ENCODE measurements at places on chromosomes 12 and 14.

DNA sequence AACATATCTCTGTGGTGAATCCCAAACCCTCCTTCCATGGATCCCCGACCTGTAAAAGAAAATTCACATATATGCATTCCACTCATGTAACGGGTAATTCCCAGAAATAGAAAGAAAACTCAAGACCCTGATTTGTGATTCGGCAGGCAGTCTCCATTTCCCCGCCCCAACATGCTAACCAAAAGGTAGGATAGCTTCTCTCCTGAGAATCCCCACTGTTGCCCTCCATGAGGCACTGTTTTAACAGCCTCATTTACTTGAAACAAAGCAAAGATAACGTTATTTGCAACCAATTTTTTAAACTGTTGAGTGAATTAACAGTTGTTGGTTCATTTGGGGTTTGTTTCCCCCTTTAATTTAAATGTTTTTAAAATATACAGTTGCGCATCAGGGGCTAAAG is 774 bp upstream of the SLC2A13 start:
- no peak for DNase-seq

DNA sequence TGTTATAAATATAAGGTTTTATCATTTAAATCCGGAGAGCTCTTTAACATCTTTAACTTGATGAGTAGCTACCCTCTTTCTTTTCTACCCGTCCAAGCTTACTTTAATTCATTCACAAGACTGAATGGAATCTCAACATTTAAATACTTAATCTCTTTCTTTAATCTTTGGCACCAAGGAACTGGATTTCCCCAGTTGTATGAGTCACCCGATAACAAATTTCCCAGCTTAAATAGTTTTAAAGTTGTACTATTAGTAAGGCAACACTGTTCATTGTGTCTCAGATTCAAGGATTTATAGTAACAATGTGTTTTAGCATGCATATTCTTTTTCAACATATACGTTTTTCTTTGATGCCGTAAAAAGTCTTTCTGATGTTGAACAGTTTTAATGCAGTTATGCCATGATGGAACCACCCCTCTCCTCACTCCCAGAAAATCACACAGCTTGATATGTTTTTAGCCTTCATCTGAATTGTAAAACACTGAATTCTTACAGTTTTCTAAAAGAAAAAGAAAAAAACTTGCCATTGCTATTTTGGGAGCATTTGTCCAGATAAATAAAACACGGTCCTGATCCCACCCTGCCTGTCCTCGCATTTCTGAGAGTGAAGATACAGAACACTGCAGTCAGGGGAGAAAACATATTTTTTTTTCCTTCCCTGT is 16.0 kb upstream of the LRP6 start:
- no peak for DNase-seq

DNA sequence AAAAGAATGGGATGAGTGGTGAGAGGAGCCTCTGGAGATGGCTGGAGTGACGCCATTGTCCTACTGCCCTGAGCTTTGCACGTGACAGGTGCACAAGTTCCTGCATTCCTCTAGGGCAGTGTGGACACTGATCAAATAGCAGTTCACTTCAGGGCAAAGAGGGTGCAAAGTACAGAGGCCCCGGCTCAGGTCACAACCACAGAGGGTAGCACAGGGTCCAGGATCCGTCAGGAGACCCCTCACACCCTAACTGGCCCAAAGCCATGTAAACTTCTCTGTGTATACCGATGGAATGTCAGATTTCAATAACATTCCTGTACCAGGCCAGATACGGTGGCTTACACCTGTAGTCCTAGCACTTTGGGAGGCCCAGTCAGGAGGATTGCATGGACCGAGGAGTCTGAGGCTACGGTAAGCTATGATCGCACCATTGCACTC is 10.4 kb upstream of the FBLN5 start:
- DNase-seq, result no peak

DNA sequence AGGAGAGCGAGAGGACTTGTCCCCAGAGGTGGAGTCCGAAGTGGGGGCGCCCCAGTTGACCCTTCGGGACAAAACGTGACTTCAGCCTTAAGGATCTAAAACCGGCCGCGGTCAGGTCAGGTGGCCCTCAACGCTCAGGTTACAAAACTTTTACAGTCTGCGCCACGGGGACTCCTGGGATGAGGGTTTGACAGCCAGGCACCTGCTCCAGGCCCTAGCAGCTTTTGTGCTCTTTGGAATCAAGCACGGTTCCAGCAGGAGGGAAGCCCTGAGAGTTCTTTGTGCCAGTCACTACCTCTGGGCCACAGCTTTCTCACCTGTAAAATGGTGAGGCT is 337 bp downstream of the ZC2HC1C start:
- no peak for DNase-seq

GRCh38 chr14:57957441-57957840 is 91.5 kb upstream of the SLC35F4 start:
- no peak for DNase-seq

GRCh38 chr12:14995583-14996425 is 23.0 kb downstream of the PDE6H start:
- no peak for DNase-seq

DNA sequence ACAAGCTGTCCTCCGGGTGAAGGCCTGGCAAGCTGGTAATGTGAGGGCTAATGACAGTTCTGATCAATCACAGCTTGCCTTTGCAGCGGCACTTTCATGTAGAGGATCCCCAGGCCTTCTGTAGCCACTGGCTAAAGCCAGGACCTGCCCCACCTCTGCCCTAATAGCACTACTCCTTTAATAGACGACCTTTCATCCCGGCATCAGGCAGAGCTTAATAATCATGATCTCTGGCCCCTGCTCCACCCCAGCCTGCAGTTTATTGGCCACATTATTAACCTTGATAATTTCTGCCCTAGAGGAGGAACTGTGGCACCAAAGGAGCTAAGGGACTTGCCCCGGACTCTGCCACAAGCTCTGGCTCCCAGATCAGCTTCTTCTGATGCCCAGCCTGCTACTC is 142.3 kb upstream of the TBX3 start:
- no peak for DNase-seq

- no peak for DNase-seq
Measured at GRCh38 chr12:31859232-31859977, 99.8 kb upstream of the RESF1 start.

DNA sequence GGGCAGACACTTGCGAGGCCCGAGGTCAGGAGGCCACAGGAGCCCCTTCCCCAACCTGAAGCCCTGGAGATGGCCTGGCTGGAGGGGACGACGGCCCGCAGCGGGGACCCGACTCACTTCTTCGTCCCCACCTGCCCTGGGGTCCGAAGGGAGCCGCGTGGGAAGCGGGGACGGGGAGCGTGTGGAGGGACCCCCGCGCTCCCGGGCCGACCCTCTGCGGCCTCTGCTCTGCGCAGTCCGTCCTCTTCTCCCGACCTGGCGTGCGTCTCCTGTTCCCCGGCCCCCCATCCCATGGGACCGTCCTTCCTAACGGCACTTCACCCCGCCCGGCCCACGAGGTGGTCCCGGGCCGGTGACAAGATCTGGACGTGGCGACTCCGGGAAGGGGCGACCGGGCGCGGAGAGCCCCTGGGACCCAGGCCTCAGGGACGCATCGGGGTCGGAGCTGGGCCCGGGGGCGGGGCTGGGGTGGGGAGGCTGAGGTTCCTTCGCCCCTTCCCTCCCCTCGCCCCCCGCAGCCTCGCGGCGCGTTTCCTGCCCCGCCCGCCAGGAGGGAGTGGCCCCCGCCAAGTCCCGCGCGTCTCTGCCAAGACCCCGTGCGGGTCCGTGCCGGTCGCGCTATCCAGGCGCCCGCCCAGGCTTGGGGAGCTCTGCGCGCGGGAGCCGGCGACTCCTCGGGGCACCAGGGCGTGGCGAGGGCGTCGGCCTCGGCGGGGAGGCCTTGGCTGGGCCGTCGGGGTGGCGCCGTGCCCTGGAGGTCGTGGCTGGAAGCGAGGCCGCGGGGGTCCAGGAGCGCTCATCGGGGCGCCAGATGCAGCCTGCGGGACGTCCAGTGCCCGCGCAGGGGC is 97.1 kb downstream of the TNFAIP2 start:
- DNase-seq, result no peak
